Right lung (tissue), 10 donors: ENCODE measurements at places on chromosomes 7 and 10. TPM values are rescaled to one million over a fixed set of nuclear protein-coding genes. Genes with fewer than 3 reads are reported as not detected.

GRCh38 chr7:142439739-142440138 is 181.9 kb upstream of the PRSS58 start:
- no peak for DNase-seq

DNA sequence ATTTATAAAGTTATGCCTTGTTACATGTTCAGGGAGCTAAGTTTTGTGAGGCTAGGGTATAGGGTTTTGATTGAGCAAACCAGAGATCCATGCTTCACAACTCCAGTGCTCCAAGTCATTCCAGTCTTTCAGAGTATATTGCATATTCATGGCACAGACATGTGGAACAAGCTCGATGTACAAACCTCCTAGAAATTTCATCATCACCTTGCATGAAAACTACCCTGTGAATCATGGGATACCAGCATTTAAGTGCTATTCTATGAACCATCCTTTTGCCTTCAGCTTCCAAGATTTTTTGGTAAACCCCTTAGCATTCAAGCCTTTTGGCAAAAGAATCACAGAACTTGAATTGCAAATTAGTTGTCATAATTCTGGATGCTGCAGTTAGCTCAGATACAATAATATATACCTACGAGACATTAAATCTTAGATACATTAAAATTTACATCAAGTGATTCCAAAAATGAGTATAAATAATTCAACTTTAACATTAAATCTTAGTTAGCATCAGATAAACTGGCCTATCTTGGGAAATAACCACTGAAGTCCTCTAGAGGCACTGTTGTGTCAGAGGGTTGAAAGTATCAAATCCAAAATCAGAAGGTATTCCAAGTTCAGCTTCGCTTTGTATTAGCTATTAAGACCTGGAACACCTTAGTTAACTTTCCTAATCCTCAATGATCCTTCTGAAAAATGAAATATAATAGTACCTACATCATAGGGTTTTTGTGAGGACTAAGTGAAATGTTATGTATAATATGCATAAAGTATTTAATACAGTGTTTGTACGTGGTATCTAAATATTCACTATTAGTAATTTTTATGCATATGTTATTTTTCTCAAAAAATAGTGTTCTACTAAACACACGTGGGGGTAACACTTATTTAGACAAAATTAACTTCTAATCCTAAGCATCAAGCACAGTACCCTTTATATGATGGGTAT is 55.5 kb upstream of the CABCOCO1 start:
- DNase-seq: no peak

DNA sequence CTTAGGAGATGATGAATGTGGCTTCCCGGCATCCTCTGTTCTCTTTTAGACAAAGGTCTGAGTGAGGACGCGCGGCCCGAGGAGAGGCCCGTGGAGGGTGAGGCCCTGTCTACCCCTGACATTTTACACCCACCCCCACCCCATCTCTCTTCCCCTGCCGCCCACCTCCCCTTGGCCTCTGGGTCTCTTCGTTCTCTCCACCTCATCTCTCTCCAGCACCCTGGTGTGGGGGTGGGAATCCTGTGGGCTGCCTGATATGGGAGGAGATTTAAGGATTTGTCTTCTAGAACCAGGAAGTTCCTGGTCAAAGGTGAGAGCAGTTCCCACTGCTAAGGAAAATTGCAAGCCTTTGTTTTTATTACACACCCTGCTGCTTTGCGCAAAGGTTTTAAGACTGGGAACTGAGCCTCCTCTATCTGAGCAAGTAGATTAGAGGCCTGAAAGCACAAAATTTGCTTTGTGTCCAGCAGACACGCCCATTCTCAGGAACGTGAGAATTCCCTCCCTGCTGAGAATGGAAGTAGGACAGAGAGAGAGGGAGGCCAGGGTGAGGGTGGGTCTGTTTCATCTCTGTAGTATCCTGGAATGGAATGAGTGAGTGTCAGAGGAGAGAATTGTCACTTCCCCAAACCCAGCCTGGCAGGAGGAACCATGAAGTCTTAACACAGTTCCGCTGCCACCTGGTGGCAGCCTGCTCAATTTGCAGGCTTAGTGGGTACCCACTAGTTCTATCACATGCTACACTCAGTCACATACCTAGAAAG is 91.2 kb downstream of the GTF2IRD1 start:
- no peak for DNase-seq

- DNase-seq: no peak
Measured at GRCh38 chr7:41446606-41447449, 256.1 kb downstream of the INHBA start.

DNA sequence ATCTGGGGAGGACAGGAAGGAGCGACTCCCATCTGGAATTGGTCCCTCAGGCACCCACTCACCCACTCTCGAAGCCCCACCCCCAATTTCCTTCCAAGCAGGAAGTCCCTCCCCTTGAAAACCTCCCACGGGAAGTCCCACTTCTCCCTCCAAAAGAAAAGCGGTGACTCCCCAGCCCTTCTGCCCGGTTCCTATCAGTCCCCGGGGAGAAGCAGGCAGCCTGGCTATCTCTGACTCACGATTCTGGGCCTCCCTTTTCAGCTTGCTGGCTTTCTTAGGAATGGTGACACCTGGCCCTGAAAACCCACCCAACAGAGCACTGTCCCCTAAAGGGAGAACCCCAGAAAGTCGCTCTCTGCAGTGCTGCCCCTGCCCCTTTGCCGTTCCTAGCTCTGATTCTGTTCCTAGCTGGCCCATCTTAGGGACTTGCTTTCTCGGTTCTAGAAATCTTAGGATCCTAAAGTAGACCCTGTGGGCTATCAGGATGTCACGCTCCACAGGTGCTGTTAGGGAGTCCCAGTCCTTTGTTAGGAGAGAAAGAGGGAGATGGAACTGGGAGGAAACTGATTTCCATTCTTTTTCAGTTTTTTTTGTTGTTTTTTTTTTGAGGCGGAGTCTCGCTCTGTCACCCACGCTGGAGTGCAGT is 6.0 kb downstream of the TSC22D4 start:
- no peak for DNase-seq

DNA sequence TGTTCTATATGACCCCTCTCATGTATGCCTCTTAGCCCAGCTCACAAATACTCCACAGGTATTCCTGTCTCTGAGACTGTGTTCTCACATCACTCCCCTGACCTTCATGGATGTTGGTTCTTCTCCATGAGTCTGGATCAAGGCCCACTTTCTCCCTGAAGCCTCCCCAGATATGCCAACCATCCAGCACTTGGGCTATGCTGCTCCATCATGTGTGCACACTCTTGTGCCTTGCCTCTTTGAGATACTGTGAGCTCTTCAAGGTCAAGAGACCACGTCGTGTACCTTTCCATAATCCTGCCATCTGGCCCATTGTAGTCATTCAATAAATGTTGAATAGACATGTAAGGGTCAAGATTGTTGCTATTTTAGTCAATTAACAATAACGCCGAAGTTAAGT is 30.1 kb upstream of the TM9SF3 start:
- DNase-seq: no peak

- no peak for DNase-seq
Measured at GRCh38 chr7:140661124-140661523, 11.6 kb upstream of the ADCK2 start.

Gene ZNF467
- 29.0 TPM for polyA plus RNA-seq

Gene CRYGN
- 0.58 TPM for polyA plus RNA-seq

Gene CYP2E1
- 2.0 TPM for polyA plus RNA-seq

Gene GPR15LG
- polyA plus RNA-seq: not detected
